NCI-H524 treated with DMSO at 0.1 percent for 48 hours (cell line): ENCODE measurements at places on chromosomes 16 and 17.

- no peak for DNase-seq
These were observed 13.6 kb downstream of the ZFHX3 start for GRCh38 chr16:73034374-73034773.

- DNase-seq: no peak
These were observed 13.1 kb upstream of the MSI2 start for GRCh38 chr17:57243171-57243622.

DNA sequence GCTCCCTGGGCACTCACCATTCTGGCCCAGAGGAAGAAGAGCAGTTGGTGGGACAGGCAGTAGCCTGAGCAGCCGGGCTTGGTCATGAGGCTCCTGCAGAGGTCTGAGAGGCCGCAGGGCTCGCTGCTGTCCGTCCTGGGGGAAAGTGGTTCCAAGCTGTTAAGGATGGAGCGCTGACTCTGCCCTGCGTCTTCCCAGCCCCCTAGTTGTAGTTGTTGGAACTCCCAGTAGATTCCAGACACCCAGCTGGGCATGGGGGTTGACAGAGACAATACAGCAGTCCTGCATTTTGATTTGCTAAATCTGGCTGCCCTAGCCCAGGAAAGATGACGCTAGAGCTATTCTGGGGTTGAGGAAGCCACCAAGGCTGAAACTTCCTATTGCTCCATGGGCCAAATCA, 7.3 kb downstream of the C16orf89 start:
- DNase-seq: no peak

DNA sequence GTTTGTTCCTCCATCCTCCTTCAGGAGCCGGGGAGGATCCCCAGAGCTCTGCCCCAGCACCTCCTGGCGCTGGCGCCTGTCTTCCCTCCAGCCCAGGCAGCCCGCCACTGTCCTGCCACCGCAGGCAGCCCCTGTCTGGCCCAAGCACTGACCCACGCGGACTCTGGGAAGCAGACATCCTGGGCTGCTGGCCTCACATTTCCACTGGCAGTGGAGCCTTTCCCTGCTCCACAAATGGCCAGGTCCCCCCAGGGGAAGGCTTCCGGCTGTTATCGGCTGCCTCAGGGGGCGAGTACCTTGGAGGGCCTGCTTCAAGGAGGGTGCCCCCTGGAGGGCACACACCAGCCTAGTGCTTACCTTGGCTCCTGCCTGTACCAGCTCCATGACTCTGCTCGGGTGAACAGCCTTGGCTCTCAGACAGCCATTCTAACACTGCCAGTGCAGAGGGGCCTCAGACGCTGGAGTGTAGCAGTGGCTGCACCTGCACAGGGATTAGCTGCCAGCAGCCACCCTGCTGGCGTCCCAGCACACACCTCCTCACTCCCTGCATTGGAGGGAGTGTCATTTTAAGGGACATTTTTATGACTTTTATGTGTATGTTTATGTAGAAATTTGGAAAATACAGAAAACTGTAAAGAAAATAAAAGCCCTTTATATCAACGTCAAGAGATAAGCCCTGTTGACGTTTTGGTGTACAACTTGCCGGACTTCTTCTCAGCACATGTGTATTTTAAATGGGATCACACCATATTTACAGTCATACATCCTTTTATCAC, 21.0 kb downstream of the ACE start:
- peak; percentile 36 for DNase-seq

GRCh38 chr17:76054112-76054476, 18.2 kb downstream of the SRP68 start:
- no peak for DNase-seq

DNA sequence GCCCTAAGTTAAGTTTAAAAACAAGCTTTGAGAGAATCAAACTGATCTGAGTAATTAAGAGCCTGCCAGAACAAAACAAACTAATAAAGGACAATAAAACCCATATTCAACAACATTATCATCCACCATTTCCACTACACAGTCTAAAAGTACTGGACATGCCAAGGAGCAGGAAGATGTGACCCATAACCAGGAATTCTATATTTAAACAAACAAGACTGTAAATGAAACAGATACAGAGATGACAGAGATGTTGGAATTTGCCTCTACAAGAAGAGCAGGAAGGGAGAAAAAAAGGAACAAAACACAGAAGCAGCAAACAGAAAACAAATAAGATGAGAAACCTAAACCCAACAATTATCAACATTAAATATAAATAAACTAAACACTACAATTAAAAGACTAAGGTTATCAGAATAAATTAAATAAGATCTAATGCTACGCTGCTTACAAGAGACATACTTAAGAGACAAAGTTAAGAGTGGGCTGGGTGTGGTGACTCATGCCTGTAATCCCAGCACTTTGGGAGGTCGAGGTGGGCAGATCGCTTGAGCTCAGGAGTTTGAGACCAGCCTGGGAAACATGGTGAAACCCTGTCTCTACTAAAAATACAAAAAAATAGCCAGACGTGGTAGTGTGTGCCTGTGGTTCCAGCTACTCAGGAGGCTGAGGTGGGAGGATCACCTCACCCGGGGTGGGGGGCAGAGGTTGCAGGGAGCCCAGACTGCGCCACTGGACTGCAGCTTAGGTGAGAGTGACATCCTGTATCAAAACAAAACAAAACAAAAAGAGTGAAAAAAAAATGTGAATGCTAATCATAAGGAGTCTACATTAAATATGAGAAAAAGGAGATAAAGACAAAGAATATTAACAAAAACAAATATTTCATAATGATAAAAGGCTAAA, 50.6 kb downstream of the CREBBP start:
- DNase-seq: no peak

DNA sequence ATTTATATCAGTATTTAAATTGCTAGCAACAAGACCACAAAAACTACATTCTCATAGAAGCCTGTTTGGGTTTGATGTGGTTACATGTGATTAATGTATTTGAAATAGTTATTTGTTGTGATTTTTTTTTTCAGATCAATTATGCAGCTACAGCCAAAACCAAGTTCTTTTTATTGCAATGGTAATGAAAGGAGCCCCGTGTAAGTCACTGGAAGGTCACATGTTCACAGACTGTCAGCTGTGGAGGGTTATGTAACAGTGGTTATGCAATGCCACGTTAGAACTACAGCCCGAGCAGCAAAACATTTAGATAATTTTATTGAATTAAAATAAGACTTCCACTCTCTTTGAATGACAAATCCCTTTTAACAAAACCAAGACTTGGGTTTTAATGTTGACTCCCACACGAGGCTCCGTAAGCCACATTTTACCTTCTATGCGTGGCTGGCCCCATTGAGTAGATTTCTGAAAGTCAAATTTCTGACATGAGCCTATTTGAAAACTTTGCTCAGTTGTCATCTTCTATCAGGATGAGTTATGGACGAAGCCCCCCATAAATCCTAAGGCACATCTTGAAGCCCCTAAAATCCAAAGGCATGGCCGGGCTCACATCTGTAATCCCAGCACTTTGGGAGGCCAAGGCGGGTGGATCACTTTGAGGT, 41.8 kb upstream of the SEC14L1 start:
- no peak for DNase-seq

DNA sequence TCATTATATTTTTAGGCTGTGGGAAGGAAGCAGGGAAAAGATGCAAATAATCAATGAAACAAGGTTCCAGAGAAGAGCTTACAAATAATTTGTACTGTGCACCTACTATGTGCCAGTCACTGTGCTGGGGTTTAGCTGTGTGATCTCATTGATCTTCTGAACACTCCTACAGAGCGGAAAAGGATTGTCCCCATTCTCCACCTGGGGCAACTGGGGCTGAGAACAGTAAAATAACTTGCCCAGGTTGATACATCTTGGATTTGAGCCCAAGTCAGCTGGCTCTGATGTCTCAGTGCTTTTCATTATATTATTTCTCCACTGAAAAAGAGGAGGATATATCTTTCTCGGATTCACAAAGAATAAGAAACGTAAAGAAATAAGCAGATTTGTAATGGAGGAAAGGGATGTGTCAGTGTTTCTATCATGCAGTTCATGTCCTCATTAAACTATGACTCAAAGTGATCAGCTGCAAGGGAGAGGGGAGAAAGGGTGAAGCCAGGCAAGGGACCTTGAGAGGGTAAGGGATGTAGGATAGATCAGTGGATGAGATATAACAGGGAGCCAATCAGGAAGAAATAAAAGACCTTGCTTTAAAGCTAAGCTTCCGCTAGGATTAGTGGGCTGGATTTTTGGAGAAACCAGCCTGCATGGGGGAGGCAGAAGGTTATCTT, 143.6 kb upstream of the NOL11 start:
- no peak for DNase-seq

- DNase-seq: no peak
These were observed 5.8 kb downstream of the HOXB3 start for GRCh38 chr17:48584223-48584741.

DNA sequence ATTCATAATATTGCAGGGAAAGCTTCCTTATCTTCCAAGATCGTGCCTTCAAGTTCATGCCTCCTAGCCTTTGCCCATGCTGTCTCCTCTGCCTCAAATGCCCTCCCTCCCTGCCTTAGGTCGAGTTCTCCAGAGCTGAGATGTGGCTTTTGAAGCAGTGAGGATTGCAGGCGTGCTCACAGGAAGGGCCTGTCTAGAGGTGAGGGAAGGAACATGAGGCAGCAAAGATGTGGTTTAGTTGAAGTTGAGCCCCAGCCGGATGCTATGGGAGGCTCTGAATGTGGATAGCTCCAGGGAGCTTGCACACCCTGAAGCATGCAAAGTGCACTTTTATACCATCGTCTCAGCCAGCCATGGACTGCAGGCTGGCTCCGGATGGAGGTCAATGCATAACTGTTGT, 754.6 kb upstream of the EEF2KMT start:
- DNase-seq: no peak

DNA sequence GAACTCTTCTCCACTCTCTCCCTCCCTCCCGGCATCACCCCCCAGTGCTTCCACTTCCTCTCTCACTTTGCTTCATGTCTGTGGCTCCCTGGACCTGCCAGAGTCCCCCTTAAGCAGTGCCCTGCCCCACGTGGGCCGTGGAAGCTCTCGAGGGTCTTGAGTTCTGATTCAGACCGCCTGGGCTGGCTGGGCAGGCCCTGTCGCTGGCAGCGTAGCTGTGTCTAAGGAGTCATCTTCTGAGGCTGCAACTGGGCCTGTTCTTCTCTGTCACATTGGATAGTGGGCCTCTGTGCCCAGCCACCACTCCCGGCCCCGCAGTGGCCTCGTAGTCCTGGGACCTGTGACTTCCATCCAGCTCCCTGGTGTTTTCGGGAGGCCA, 30.7 kb downstream of the MNT start:
- no peak for DNase-seq

DNA sequence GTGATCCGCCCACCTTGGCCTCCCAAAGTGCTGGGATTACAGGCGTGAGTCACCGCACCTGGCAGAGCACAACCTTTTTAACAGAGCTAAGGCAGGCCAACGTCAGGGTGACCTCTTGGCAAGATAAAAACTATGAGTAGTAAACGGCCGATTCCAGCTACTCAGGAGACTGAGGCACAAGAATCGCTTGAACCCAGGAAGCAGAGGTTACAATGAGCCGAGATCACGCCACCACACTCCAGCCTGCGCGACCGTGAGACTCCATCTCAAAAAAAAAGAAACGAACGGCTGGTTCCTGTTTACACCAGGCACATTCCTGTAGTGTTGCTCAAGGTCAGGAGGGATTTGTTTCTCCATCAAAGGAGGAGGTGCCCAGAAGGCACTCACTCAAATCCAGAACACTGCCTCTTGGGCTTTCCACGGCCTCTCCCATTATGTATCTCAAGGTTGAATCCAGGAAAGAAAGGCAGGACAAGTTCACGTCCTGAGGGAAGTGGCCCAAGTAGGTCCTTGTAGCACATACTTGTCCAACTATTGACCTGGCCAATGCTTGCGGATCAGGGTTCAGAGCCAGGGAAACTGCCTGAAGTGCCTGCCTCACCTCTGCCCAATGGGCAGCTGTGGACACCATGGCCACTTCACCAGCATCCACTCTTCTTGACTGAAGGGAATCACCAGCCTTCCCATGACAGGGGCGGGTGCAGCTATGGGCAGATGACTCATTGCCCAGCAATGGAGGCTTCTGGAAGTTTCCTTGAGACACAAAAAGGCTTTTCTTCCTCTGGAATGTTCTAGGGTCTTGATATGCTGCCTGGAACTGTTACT, 13.5 kb downstream of the KNOP1 start:
- no peak for DNase-seq

DNA sequence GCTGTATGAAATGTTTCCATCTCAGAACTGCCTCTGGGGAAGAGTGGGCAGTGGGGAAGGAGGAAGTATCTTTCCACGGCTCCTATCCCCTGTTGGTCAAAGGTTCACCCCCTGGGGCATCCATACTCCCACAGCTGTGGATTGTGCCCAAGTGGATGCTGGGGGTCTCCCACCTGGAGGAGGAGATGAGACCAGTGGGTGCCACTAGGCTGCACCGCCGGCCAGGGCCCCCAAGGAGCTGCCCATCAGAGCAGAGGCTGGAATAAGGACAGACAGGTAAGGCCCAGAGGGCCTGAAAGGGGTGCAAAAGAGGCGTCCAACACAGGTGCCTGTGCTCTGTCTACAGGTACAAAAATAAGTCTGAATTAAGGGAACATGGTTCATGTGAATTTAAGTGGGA, 87.5 kb downstream of the WSCD1 start:
- no peak for DNase-seq

DNA sequence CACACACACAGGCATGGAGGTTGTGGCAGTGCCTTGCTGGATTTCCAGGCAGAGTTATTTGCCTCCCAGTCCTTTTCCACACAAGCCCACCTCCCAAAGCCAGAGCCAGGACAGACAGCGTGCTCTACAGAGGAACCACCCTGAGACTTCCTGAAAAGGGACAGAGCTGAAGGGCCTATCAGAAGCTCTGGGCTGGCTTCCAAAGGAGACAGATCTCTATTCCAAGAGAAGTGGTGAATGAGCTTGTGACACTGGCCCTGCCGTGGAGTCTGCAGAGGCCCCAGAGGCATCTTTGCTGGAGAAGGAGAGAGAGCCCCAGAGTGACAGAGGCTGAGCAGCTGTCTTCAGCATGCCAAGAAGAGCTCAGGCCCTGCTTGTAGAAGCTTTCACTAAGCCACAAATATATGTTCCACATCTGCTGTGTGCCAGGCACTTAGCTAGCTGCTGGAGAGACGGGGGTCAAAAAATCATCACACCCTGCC, 8.3 kb upstream of the LPCAT2 start:
- DNase-seq: no peak

DNA sequence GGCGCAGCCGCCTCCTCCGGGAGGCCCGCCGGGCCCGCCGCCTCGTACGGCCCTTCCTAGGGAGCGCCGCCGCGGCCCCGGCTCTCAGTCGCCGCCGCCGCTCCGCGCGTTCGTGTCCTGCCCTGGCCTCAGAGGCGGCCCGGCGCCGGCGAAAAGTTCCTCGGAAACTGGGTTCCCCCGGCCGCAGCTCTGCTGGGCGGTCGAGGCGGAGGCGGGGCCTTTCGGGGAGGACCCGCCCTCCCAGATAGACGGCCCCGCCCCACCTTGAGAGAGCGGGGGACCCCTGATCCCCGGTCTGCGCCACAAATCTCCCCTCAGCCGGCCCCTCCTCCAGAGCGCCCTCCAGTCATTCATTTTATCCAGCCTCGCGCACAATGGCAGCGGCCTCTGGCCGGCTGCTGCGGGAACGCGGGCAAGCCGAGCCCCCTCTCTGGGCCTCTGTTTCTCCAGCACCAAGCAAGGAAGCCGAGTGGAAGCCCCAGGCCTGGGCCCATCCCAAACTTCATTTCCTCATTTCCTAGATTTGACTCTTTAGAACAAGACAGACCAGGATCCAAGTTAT, at the start of gene SREBF1:
Gene SREBF1 (minus strand): TSS at position 169 of the 562 bp plus-strand sequence. CDS start 169 bp downstream, outside the sequence.
- DNase-seq: no peak

- no peak for DNase-seq
These were observed 16.3 kb downstream of the SLX4 start for GRCh38 chr16:3595110-3595486.
